ENCODE measurements at places on chromosomes 12 and 14.

DNA sequence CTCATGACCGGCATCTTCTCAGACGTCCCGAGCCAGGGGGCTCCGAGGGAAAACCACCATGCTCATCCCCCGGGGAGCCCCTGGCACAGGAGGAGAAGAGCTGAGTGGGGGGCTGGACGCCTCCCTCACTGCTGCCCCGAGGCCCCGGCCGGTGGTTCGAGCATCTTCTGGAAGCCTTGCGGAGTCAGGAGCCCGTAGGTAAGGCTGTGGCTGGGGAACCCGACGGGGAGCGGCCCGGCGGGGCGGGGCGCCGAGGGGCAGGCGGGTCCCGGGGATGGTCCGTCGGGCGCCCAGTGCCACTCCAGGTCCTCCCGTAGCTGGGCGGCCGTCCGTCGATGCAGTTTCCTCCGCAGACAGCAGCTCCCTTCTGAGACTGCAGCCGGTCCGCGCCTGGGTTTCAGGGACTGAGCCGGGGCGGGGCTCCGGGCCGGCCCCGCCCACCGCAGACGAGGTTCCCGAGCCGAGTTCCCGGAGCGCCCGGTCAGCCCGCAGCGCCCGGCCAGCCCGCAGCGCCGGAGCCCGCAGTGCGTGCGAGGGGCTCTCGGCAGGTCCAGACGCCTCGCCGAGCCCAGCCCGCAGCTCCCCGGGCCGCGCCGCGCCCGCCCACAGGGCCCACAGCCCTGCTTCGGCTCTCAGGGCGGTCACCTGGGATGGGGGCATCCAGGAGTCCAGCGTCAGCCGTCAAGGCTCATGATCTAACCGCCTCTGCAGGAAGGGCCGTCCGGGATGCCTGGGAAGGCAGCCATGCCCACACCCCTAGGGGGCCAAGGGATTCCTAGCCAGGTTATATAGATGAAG lies at the start of gene PGF:
Gene PGF, minus strand, starts transcription at position 369 of the 798 bp plus-strand sequence. Its CDS starts 355 bp downstream, at position 14.
- peak; percentile 58 for DNase-seq

GRCh38 chr12:84117190-84117589 lies 795.4 kb downstream of the SLC6A15 start:
- DNase-seq, result no peak

GRCh38 chr12:126027825-126028224 lies 962.6 kb downstream of the AACS start:
- no peak for DNase-seq

DNA sequence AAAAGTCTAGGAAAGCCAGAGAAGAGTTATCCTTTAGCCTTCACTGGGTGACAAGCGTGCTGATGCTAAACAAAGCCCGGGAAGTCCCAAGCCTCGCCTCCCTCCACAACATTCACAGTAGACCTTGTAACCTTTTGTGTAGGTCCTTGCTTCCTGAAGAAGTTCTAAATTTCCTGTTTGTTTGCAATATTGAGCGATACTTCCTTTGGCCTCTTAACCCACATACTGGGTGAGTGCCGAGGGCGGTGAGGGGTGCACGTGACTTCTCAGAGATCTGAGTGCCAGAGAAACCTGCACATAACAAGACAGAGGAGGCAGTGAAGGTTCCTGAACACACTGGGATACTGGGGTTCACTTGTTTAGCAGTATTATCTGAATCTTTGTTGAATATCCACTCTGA lies 134.3 kb downstream of the PLXNC1 start:
- DNase-seq, result peak; percentile 62

- DNase-seq, result peak; percentile 24
Observed at GRCh38 chr12:92987846-92988621, 58.9 kb upstream of the EEA1 start.

DNA sequence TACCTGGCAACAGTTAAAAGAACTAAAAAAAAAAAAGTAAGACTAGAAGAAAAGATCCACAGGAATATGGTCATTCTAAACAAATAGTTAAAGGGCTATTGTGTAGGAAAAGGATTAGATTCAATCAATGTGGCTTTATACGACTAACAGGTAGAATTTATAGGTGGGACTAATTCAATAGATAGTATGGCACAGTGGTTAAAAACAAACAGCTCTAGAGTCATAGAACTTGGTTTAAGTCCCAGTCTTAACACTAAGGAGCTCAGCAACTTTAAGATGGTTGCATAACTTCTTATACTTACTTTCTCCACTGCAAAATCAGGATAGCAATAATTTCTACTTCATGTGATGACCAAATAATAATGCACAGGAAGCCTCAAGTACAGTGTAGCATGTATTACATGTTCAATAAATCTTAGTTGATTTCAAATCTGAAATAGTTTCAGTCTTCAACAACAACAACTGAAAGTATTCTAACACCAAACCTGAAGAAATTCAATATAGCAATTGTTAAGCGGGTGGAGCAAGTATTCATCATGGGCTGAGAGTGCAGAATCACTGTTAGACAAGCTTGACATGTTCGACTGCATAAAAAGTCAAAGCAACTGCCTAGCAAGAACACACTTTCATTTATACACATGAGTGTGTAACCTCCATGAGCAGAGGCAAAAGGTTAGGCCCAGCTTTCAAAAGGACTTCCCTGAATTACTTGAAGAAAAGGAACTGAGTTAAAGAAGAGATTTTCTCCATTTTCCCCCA lies 50.4 kb downstream of the ITPR2 start:
- no peak for DNase-seq

DNA sequence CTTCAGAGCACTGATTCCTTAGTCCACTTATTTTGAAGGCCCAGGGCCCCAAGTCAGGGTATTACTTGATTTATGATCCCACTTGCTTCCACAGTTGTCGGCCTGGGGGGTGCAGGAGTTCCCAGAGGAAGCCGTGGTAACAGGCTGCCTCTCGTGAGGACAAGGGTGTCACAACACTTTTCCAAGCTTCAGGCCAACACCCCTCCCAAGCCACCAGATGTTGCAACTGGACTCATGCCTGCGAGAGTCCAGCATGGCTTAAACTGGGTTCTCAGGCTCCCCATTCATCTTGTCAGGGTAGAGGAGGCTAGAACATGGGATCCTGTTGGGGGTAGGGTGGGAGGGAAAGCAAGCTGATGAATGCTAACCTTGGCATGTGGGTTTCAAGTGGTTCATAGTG lies 56.1 kb downstream of the BMP4 start:
- DNase-seq, result no peak

DNA sequence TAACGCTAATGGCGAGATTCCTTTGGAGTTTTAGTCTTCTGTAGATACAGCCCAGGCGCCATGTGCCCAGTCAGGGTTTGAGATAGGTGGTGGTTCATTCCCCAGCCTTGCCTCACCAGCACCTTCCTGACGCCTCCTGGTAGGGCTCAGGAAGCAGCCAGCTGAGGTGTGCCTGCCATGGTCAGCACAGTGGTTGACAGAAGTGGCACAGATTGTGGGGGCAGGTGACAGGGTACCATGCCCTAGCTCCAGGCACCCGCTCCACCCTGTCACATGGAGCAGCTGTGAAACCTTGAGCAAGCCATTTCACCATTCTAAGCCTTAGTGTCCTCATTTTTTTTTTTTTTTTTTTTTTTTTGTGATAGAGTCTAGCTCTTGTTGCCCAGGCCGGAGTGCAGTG lies 45.6 kb downstream of the EVL start:
- no peak for DNase-seq

DNA sequence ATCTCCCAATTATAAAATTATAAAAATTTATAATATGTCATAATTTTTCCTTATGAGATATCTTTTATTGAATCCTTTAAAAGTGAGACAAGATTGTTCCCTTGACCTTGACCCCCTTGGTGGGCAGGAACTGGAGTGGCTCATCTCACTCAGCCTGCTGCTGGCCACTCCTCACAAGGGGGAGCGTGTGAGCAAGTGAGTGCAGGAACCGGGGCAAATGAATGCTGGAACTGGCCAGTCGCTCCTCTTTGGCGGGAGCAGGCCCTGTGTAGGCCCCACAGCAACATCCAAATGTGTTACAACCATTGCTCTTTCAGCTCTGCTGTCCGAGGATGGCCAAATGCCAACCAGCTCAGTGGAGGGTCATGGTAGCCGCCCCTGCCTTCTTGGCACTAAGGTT lies 178.8 kb downstream of the ETNK1 start:
- DNase-seq, result no peak

- no peak for DNase-seq
Observed at GRCh38 chr12:72272731-72273498, 745 bp downstream of the TRHDE start.

DNA sequence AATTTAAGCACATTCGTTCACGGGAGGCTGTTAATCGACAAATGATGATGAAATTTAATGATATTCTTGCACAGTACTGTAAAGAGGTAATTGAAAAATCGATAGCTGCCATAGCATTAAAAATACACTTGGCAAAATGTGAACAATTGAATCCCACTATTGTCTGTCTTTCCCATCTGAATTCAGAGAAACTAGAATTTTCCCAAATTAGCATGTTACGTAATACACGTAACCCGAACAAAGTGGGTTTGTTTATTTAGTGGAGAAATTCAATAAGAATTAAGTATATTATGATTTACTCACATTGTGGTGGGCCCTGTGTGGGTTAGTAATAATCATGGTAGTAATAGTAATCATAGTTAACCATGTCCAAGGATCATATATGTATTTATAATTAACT lies 31.9 kb downstream of the DNAH10 start:
- no peak for DNase-seq

DNA sequence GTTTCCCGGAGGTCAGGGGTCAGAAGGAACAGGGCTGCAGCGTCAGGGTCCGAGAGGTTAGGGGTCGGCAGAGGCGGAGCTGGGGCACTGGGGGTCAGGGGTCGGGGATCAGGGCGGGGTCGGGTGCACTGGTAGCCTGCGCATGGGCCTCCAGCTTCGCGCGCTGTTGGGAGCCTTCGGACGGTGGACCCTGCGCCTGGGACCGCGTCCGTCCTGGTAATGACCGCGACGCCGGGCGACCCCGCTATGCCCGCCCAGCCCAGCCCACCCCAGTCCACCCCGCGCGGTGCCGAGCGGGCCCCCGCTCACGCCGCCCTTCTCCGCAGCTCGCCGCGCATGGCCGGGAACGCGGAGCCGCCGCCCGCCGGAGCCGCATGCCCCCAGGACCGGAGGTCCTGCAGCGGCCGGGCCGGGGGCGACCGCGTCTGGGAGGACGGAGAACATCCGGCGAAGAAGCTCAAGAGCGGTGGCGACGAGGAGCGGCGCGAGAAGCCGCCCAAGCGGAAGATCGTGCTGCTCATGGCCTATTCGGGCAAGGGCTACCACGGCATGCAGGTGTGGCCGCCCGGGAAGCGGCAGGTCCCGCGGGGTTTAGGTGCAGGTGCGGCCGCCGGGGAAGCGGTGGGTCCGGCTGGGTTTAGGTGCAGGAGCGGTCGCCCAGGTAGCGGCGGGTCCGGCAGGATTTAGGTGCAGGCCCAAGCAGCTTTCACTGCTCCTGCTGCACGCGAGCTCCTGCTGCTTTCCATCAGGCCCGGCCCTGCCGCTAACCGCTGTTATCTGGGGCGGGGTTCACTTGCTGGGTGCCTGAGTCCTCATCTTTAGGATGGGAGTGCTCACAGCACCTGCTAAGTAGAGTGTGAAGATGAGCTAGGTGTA lies 743 bp downstream of the PUS1 start:
- peak; percentile 39 for DNase-seq

DNA sequence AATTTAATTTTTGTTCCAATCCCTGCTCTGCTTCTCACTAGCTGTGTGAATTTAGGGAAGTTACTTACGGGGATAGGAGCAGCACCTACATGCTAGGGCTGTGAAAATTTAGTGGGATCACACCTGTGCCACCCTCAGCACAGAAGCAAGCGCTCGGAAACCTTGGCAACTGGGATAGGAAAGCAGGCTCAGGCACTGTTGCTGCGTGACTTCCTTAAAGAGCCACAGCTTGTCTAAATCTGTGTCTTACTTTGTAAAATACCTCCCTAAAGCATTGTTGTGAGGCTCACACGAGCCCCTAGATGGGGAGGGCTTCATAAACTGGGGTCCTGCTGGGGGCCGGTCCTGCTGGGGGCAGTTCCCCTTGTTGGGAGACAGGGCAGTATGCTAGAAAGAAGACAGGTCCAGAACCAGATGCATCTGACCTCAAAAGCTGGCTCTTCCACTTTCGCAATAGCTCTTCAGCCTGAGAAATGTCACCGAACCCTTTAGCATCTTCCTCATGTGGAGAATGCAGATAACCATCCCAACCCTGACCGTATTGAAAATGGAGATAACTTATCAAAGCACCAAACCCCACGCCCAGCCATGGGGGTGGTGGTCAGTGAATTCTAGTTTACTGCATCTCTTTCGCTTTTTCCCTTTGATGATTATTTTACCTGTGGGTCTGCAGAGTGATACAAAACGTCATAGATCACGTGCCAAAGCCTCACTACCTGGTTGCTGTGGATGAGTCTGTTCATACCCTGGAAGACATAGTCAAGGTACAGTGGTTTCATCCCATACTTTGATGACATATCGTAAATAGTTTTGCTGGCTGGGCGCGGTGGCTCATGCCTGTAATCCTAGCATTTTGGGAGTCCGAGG lies 54.1 kb downstream of the AK7 start:
- no peak for DNase-seq

DNA sequence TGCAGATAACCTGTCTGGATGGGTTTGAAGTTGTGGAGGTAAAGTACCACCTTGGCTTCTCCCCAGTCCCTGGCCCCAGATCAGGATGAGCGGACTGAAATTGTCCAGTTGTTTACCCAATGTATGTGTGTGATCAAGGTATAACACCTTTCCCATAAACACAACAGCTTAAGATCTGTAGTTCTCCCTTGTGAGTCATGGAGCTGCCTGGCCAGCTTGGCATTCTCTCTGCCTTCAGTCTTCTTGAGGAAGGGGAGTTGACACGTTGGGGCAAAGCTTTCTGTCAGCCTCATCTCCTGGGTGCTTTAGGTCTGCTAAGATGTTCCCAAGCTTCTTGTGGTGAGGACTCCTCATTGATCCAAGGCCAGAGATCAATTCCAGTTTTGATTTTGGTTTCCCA lies 6.1 kb downstream of the C1S start:
- no peak for DNase-seq

GRCh38 chr14:27050208-27050607 lies 452.4 kb upstream of the NOVA1 start:
- DNase-seq, result no peak

GRCh38 chr12:122819209-122819785 lies 16.0 kb upstream of the HIP1R start:
- no peak for DNase-seq

GRCh38 chr12:89162589-89163261 lies 189.6 kb downstream of the DUSP6 start:
- peak; percentile 2 for DNase-seq

DNA sequence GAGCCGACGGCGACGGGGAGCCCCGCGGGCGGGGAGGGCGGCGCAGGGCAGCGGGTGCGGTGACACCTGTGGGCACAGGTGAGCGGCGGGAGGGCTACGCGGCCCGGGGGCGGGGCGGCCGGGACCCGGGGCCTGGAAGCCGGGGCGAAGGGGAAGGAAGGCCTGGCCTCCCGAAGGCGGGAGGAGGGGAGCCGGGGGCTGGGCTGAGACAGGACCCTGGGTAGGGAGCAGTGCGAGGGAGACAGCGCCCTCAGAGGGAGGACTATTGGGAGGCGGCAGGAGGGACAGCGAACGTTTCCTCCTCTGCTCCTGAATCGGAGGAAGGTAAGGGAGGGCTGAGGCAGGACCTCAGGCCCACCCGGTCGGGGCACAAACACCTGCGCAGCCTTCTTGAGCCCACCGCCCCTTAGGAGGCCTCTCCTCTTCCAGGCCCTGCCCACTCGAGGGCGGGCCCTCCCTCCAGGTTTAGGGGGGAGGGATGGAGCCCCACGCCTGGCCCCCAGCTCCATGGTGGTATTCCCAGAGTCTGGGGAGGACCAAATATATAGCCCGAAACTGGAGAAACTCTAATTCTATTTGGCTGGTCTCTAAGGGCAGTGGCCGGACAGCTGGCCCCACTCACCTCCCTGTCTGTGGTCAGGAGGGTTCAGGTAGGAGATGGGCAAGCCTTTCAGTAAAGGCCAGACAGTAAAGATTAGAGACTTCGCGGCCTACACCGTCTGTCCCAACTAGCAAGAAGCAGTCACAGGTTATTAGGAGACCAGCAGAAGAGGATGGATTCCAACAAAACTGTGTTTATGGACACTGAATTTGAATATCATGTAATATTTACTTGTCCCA lies 509 bp downstream of the PLEKHG6 start:
- no peak for DNase-seq

Data from CD4-positive, alpha-beta T cell treated with Interleukin-6 for 4 hours (primary cell).